Stimulated activated CD8-positive, alpha-beta memory T cell treated with anti-CD3 and anti-CD28 coated beads, Interleukin-15, amount 100 ng/mL, for 24 hours (primary cell): ENCODE measurements at places on chromosomes 4 and X.

DNA sequence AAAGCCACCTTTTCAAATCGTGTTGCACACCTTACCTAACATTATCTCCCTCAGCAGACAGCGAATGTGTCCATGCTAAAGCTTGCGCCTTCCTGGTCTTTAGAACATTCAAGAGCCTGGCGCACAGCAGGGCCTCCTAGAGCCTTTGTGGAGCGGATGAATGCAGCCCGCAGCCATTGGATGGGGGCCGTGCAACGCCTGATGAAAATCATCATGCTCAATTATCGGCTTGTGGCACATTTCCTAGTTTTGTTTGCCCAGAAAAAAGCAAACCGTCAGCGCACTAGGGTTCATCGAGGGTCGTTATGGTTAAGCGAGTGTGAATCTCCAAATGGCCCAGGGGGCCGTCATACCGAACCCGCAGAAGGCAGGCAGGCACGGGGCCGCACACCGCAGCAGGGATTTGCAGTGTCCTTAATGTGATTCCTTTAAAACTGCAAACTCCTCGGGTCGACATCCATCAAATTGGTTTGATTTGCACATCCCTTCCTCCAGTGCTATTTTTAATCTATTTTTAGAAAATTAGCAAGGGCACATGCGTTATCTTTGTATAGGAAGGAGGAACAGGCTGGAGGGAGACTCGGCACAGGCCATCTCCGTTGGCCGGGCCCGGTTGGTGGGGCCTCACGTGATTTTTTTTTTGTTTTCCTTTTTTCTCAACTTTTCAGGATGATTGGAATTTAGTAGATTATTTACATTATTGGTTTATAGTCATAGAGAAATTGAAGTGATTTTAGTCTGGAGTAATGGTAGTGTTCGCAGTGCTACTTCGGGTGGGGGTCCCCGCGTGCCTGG, 53.1 kb downstream of the ABLIM2 start:
- DNase-seq: no peak

- no peak for DNase-seq
Measured at GRCh38 chrX:130497531-130497930, 95.7 kb downstream of the RBMX2 start.

- DNase-seq: no peak
Measured at GRCh38 chr4:113292371-113293042, 243.1 kb downstream of the ANK2 start.

GRCh38 chrX:20067709-20068561, 48.8 kb downstream of the MAP7D2 start:
- DNase-seq: no peak

GRCh38 chr4:94370533-94371254, 28.1 kb upstream of the HPGDS start:
- DNase-seq: no peak
